CD4-positive, alpha-beta T cell treated with Interleukin-2 at 100 ng/mL for 4 hours (primary cell): ENCODE measurements at places on chromosomes 6 and 20.

DNA sequence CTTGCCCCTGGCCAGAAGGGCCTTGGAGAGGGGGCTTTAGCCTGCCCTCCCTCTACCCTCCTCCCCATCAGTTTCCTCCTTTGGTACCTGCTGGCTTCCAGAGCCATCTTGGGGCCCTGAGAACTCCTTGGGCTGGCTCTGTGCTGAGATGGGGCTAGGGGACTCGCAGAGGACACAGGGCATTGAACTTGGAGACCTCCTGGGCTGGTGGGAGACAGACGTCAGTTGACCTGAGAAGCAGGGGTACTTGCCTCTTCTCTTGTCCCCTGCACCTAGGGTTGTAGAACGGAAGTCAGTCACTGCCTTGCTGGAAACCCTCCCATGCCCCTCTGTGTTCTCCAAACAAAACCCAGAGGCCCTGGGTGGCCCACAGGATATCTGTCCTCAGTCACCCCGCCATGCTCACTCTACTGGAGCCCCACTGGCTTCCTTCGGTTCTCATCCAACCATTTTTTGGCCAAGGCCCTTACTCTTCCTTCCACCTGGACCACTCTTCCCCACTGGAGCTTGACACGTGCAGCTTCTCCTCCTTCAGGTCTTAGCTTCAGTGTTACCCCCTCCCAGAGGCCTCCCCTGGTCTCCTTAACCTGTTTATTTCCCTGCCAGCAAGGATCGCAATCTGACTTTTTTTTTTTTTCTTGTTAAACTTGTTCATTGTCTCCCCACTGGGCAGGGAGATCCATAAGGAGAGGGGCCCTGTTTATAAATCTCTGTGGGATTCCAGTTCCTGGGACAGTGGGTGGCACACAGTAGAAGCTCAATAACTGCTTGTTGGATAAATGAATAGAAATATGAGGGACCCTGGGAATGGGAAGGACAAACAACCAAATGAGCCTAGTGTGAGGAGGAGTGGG, 971 bp downstream of the RBCK1 start:
- DNase-seq: peak; percentile 2

DNA sequence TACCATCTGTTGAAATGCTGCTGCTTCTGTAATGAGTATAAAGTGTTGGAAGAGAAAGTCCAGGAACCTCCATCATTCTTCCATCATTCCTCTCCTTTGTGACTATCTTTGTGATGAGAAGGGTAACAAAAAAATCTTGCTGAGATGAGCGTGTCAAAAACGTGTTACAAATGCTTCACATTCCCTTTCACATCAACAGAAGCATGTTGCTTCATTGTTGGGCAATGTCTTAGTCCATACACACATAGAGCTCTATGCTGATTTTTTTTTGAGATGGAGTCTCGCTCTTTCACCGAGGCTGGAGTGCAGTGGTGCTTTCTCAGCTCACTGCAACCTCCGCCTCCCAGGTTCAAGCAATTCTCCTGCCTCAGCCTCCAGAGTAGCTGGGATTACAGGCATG, 114.1 kb upstream of the ESR1 start:
- no peak for DNase-seq

DNA sequence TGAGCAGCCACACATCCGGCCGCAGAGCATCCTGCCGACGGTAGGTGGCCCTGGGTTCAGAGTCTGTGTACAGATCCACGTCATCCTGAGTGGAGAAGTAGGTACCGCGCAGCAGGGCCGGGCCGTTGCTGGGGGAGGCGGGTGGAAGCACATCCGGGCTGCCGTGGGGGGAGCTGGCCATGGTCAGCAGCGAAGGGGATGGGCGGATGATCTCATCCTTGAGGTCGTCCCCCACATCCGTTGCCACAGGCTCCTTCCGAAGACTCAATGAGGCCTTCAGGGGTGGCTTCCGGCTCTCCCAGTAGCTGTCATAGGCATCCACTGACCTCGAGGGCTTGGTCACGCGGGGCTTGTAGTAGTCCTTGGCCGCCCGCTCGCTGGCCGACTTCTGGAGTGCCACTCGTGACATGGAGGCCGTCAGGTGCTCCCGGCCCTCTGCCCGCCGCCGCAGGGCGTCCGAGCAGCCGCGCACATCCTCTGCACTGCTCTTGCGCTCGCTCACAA, 9.2 kb downstream of the SPATA2 start:
- DNase-seq: no peak

- DNase-seq: no peak
Observed at GRCh38 chr6:21931641-21932335, 338.2 kb downstream of the SOX4 start.

DNA sequence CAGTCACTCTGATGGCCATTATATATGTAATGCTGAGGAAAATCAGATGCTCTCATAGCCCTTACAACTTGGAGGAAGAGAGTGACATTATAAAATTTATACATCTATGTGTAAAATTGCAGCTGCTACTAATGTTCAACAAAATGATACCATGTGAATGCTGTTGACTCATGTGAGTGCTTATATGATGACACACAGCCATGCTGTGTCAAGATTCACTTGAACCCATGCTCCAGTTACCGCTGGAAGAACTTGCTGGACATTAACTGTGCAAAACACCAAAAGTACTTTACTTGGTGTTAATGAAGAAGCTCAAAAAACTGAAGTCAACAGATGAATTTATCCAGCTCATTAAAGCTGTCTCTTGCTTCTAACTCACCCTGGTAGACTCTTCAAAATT, 318.9 kb upstream of the PLCB4 start:
- DNase-seq: no peak

DNA sequence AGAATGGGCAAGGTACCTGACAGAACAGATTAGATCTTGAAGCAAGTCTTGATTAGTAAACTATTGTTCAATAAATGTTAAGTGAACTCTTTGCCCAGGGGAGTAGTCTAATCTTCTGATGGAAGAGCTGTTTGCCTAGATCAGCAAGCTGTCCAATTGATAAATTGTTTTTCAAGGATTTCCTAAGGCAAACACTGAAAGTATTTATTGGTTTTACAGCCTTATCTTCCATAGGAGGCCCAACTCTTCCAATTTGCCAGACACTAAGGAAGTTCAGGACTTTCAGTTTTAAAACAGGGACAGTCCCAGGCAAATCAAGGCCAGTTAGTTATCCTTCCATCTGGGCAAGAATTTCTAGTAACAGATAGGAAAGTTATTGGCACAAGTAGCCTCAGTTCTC, 1.8 kb upstream of the C6orf163 start:
- no peak for DNase-seq

DNA sequence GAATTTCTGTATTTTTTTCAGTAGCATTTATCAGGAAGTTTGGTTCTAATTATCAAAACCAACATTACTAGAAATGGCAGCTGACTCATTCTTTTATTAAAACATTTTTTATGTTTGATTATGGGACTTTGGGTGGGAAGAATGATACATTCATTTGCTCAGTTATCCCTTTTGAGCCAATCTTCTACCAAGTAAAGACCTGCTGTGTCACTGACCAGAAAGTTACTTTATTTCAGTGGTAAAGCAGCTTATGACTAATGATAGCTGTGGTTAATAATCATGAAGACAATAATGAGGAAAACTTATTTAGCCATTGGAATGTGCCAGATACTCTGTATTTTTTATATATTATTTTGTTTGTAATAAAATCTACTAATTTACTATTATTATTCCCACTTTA, 142.3 kb downstream of the FARS2 start:
- DNase-seq: no peak

GRCh38 chr6:139547122-139547776, 172.8 kb upstream of the CITED2 start:
- no peak for DNase-seq

- no peak for DNase-seq
Observed at GRCh38 chr20:61186771-61187472, 65.1 kb upstream of the CDH4 start.

DNA sequence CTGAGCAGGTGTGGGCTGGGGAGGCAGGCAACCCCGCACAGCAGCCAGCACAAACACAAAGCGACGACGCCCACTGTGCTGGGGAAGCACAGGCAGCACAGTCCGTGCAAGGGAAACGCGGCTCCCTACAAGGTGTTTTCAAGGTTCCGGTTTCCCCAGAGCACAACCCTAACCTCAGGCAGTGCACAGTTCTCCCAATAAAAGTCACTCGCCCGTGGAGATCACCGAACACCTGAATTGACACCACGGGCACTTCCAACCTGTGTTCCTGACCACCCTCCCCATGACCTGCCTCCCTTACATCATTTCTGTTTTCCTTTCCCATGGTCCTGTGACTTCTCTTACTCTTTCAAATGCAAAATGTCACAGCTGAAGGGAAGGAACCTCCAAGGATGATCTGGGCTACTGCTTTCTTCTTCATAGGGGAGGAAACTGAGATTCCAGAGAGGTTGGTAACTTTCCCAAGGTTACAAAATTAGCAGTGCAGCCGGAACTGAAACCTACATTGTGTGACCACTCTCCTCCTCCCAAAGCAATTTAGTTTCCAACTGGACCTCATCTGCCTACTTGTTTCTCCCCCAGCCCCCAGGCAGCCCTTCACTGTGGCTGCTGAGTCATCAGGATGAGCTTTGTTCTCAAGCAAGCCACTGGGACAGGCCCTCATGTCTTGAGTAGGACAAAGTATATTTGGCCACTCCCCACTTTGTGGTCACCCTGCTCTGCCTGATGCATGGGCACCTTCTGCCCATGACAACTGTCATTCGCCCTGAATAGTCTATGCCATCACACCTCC, 125.3 kb downstream of the ATXN1 start:
- DNase-seq: no peak

DNA sequence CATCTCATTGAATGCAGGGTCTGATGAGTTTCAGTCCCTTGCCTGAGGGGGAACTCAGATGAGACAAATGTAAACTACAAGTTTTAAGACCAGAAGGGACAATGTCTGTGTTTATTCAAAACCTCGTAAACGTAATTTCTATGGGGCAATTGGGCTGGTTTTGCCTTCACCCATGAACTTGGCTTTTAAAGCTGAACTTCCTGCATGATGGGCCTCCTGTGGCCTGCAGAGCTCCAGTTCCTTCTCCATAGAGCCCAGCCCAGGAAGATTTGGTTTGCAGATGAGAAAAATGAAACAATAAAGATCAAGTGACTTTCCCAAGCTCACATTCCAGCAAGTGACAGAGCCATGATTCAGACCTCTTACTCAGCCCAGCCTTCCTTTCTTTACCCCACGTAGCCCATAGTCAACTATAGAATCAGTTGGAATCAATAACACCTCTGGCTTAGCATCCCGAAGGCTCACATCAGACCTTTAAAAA, 612.3 kb downstream of the UTRN start:
- DNase-seq: no peak

GRCh38 chr6:79208816-79209215, 25.7 kb downstream of the HMGN3 start:
- no peak for DNase-seq

DNA sequence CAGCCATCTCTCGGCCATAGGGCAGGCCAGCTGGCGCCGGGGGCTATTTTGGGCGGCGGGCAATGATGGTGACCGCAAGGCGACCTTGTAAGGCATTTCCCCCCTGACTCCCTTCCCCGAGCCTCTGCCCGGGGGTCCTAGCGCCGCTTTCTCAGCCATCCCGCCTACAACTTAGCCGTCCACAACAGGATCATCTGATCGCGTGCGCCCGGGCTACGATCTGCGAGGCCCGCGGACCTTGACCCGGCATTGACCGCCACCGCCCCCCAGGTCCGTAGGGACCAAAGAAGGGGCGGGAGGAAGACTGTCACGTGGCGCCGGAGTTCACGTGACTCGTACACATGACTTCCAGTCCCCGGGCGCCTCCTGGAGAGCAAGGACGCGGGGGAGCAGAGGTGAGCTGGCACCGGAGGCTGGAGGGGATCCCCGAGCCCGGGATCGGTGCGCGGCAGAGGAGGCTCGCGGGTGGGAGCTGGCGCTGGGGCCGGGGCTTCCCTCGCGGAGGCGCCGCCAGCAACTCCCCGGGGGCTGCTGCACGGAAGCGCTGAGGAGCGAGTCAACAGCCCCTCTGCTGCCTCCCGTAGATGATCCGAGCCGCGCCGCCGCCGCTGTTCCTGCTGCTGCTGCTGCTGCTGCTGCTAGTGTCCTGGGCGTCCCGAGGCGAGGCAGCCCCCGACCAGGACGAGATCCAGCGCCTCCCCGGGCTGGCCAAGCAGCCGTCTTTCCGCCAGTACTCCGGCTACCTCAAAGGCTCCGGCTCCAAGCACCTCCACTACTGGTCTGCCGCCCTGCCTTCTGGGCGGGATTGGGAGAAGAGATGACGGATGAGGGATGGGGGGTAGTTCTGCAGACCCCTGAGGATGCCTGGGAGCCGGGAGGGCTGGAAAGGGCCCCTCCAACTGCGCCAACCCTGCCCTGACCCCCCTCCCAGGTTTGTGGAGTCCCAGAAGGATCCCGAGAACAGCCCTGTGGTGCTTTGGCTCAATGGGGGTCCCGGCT, at the start of the genes CTSA and NEURL2:
CTSA (plus strand) TSS at position 351 of the 999 bp plus-strand sequence; CDS start at position 585, 234 bp downstream.
NEURL2 (minus strand) TSS at position 224 of the 999 bp plus-strand sequence; CDS start at position 7, 217 bp downstream.
- peak; percentile 81 for DNase-seq

GRCh38 chr6:155493694-155494143, 38.1 kb upstream of the NOX3 start:
- no peak for DNase-seq

GRCh38 chr6:144195671-144196270, 45.5 kb downstream of the STX11 start:
- DNase-seq: no peak

DNA sequence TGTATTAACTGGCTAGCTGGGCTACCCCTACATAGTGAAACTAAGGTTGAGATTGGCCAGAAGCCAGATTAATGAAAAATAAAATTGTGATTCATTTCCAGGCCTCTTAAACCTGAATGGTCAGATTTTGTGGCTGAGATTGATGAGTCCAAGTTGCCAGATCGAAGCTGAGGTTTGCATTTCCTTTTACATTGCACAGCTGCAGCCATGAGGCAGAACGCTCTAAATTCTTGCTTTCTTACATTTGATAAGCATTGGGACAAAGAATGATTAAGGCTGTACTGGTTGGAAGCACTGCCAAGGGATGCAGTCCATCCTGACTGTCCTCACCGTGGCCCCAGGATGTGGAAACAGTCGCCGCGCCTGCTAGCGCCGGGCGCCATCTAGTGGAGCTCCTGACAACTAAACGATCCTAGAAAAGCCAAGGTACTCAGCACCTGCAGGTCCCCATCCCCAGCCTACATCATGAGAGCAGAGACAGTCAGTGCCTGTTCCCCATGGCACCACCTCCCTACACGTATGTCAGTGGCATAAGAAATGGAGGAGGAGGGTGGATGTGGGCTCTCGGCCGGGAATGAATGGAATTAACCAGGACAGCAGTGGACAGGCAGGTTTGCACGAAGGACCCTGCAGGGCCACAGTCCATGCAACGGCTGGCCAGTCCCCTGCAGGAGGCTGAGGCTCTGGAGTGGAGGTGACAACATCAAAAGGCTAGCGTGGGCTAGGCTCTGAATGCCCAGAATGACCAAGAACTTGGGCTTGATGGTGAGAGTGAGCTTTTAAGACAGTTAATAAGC, 19.0 kb downstream of the PXDC1 start:
- DNase-seq: peak; percentile 62

GRCh38 chr20:3658716-3659491, 4.3 kb downstream of the GFRA4 start:
- DNase-seq: no peak

- no peak for DNase-seq
Observed at GRCh38 chr20:47764154-47764733, 21.0 kb downstream of the SULF2 start.

GRCh38 chr20:20524756-20525155, 156.9 kb downstream of the INSM1 start:
- DNase-seq: no peak

- DNase-seq: no peak
Observed at GRCh38 chr6:30881392-30882203, 2.7 kb upstream of the DDR1 start.
